Astrocyte (in vitro differentiated cells and primary cell): ENCODE measurements at places on chromosomes 1 and 21.
A peak's percentile ranks its signal among the peaks of the same experiment; 100 is the strongest.

GRCh38 chr1:247646867-247647266 lies 32.7 kb downstream of the OR13G1 start:
- H3K4me3 ChIP-seq: no peak overlapping the region

DNA sequence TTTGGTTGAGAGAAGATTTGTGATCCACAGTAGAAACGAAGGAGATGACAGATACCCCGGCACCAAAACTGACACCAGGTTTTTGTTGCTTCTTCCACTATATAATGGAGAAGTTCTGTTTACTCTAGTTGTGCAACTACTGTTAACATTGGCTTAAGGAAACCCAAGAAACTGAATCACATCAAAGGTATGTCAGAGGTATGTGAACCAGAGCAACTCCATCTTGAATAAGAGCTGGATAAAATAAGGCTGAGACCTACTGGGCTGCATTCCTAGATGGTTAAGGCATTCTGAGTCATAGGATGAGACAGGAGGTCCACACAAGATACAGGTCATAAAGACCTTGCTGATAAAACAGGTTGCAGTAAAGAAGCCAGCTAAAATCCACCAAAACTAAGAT lies 173.7 kb upstream of the CAMK1G start:
- no peaks in the 10 kb centered on the region for H3K27me3 ChIP-seq
- H3K36me3 ChIP-seq: no peaks in the 10 kb centered on the region
- DNase-seq: peak; percentile 93
- peak overlapping the region; percentile 29 for H3K27ac ChIP-seq
- H3K4me3 ChIP-seq: no peak overlapping the region

GRCh38 chr1:166924823-166925541 lies 48.9 kb upstream of the TADA1 start:
- no peak for DNase-seq
- peaks cover 15% of the 10 kb centered on the region for H3K4me1 ChIP-seq
- peak overlapping the region; percentile 48 for H3K27ac ChIP-seq
- no peaks in the 10 kb centered on the region for H3K36me3 ChIP-seq

GRCh38 chr1:25167269-25168192 lies 64.8 kb downstream of the SYF2 start:
- no peak overlapping the region for H3K4me3 ChIP-seq
- no peaks in the 10 kb centered on the region for H3K4me1 ChIP-seq
- no peaks in the 10 kb centered on the region for H3K36me3 ChIP-seq
- no peak for DNase-seq
- H3K27ac ChIP-seq: no peak overlapping the region

GRCh38 chr1:64363616-64364015 lies 106.3 kb upstream of the CACHD1 start:
- H3K4me3 ChIP-seq: no peak overlapping the region
- no peaks in the 10 kb centered on the region for H3K4me1 ChIP-seq
- DNase-seq: no peak
- no peaks in the 10 kb centered on the region for H3K36me3 ChIP-seq

GRCh38 chr1:191993549-191993948 lies 164.7 kb upstream of the RGS18 start:
- H3K27ac ChIP-seq: no peak overlapping the region
- H3K36me3 ChIP-seq: no peaks in the 10 kb centered on the region
- H3K4me1 ChIP-seq: no peaks in the 10 kb centered on the region
- H3K4me3 ChIP-seq: no peak overlapping the region

GRCh38 chr1:39882152-39882551 lies 1.2 kb downstream of the TRIT1 start:
- DNase-seq: no peak
- peak overlapping the region; percentile 79 for H3K4me3 ChIP-seq
- peaks cover 7% of the 10 kb centered on the region for H3K4me1 ChIP-seq
- H3K27ac ChIP-seq: no peak overlapping the region

DNA sequence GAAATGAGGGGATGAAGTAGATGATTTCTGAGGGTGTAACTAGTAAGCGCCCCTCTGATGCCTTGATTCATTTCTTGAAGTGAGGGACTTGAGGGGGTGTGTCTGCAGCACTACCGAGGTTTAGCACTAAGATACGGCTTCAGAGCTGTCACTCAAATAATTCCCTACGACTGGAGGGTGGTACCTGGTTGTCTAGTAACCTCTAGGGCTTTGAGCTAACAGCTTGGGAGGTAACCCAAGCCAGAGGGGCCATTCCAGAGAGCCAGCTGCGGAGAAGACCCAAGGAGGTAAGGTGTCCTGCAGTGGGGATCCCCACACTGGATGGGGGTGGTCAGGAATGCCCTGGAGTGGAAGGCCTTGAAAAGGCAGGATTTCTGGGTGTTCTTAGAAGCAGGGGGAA lies at the start of gene TTC24:
Gene TTC24, plus strand, starts transcription at position 252 of the 400 bp plus-strand sequence. CDS start 1,642 bp downstream, outside the sequence.
- DNase-seq: no peak
- no peak within 1 kb of the TSS for H3K27ac ChIP-seq
- H3K27me3 ChIP-seq: no peaks in the 10 kb centered on the region

DNA sequence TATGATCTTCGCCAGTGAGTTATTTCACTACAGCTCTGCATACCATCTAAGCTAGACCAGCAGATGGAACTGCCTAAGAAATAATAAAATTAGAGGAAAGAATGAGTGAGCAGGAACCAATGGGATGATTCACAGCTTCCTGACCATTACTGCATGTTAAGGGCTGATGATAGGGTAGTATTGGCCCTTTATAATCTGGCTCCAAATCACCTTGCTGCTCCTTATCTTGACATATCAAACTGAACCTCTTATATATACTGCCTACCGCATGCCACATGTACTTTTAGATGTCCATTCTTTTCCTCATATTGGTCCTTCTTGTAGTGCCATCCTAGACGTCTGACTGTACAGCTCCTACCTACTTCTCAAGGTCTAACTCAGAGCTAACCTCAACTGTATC lies 524.4 kb downstream of the DPYD start:
- H3K27ac ChIP-seq: no peak overlapping the region
- no peak overlapping the region for H3K4me3 ChIP-seq

GRCh38 chr1:150905301-150905700 lies 18.4 kb downstream of the CTXND2 start:
- no peaks in the 10 kb centered on the region for H3K27me3 ChIP-seq
- DNase-seq: no peak
- H3K36me3 ChIP-seq: no peaks in the 10 kb centered on the region
- no peaks in the 10 kb centered on the region for H3K4me1 ChIP-seq
- H3K27ac ChIP-seq: no peak overlapping the region

DNA sequence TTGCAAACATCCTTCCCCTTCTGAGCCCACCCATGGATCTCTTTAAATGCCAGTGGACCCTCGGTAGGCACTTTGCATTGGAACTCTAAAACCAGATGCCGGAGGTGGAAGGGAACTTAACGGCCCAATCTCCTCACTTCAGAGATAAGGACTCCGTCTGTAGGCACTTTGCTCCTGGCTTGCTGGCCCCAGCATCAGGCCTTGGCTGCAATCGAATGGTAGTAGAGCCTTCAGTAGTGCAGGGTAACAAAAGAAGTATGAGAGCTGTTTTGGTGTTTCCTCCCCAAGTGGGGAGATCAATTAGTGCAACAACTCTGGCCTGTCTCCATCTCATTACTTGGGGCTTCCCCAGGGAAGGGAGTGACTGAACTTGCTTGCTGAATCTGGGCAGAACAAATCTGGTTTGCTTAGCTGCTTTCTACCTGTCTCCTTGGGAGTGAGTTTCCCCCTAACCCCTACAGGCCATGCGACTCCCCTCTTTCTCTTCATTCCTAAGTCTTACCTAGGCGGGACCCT lies 70.8 kb downstream of the TENT5C start:
- no peaks in the 10 kb centered on the region for H3K36me3 ChIP-seq
- no peak overlapping the region for H3K27ac ChIP-seq
- H3K4me3 ChIP-seq: no peak overlapping the region
- no peak for DNase-seq
- no peaks in the 10 kb centered on the region for H3K27me3 ChIP-seq
- H3K4me1 ChIP-seq: peaks cover 12% of the 10 kb centered on the region

DNA sequence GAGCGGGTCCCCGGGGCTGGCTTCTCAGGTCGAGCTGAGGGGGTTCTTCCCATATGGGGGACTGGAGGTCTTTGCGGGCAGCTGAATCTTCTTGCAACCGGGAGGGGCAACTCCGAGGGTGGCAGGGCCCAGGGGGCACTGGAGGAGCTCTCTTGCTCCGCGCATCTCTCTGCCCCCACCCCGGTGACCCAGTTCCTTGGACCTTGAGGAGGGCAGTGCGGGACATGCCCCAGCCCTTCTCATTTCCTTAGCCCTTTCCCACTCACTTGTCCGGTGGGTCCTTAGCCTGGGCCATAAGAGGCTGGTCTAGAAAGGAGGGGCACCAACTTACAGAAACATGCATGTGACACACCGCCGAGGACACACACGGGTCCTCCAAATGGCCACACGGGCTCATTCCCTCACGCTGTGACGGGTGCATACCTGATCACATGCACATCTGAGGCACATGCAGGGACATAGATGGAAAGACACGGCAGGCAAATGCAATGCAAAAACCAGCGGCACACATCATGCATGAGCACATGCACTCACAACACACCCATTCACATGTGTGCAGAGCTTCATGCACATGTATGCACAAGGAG lies 630 bp downstream of the HPCA start:
- H3K27me3 ChIP-seq: peaks cover 33% of the 10 kb centered on the region
- no peaks in the 10 kb centered on the region for H3K4me1 ChIP-seq
- no peak for DNase-seq
- H3K4me3 ChIP-seq: no peak overlapping the region
- H3K36me3 ChIP-seq: no peaks in the 10 kb centered on the region
- H3K27ac ChIP-seq: no peak overlapping the region

- H3K27me3 ChIP-seq: peaks cover 3% of the 10 kb centered on the region
- DNase-seq: peak; percentile 44
- no peak overlapping the region for H3K27ac ChIP-seq
- no peaks in the 10 kb centered on the region for H3K36me3 ChIP-seq
- no peak overlapping the region for H3K4me3 ChIP-seq
Observed at GRCh38 chr1:31976401-31976800, 37.3 kb upstream of the KHDRBS1 start.

GRCh38 chr1:86489242-86489878 lies 20.6 kb downstream of the CLCA1 start:
- H3K27ac ChIP-seq: no peak overlapping the region
- H3K4me1 ChIP-seq: peaks cover 12% of the 10 kb centered on the region
- DNase-seq: no peak
- no peaks in the 10 kb centered on the region for H3K27me3 ChIP-seq
- no peak overlapping the region for H3K4me3 ChIP-seq

GRCh38 chr1:176325664-176326063 lies 118.6 kb upstream of the COP1 start:
- no peaks in the 10 kb centered on the region for H3K36me3 ChIP-seq
- no peak for DNase-seq
- no peak overlapping the region for H3K4me3 ChIP-seq
- no peaks in the 10 kb centered on the region for H3K4me1 ChIP-seq
- H3K27ac ChIP-seq: no peak overlapping the region

GRCh38 chr1:193592317-193592716 lies 405.9 kb upstream of the B3GALT2 start:
- no peaks in the 10 kb centered on the region for H3K36me3 ChIP-seq
- H3K27me3 ChIP-seq: no peaks in the 10 kb centered on the region
- no peak for DNase-seq
- no peak overlapping the region for H3K4me3 ChIP-seq
- peaks cover 4% of the 10 kb centered on the region for H3K4me1 ChIP-seq
- no peak overlapping the region for H3K27ac ChIP-seq

DNA sequence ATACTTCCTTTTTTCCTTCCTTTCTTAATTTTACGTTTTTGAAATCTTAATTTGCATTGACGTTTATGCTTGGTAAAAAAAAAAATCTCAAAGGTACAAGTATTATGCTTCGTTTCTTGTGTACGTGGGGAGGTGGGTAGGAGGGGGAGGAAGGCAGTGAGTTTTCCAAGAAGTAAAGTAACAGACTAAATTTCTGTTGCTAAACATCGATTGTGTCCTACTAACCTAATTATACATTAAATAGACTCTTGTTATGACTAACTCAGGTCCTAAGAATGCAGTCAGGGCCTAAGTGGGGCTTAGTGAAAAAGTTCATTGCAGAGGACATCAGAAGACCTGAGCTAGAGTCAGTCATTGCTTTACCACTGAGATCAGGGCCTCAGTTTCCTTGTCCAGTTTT lies 17.5 kb downstream of the NEK7 start:
- peak overlapping the region; percentile 66 for H3K27ac ChIP-seq
- no peak overlapping the region for H3K4me3 ChIP-seq
- no peaks in the 10 kb centered on the region for H3K27me3 ChIP-seq
- H3K4me1 ChIP-seq: peaks cover 33% of the 10 kb centered on the region
